Stimulated activated CD4-positive, alpha-beta T cell treated with anti-CD3 and anti-CD28 coated beads, Interleukin-15, amount 100 ng/mL, for 1 hour (primary cell): ENCODE measurements at places on chromosomes 7 and 10.

GRCh38 chr10:114034923-114035645, 8.6 kb upstream of the ADRB1 start:
- DNase-seq = no peak

GRCh38 chr10:88617772-88618300, 31.3 kb downstream of the LIPJ start:
- no peak for DNase-seq

DNA sequence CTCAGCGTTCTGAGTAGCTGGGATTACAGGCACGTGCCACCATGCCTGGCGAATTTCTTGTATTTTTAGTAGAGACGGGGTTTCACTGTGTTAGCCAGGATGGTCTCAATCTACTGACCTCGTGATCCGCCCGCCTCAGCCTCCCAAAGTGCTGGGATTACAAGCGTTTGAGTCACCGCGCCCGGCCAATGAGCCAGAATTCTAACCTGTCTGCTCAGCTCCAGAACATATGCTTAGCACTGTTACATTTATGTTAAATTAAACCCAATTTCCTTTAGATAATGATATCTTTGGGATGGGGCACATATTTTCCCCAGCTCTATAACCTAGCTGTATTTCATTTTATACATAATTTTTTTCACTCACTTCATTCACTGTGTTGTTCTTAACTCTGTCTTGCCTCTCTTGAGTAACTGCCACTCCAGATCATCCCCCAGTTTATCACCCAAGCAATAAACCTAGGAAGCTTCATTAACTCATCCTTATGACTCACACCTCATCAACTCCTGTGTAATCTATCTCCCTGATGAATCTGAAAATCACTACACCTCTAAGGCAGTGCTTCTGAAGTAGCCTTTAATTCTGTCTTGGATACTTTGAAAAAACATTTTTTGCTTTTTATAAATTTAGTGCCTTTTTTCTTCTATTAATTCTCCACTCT, 559.7 kb upstream of the ZWINT start:
- no peak for DNase-seq

DNA sequence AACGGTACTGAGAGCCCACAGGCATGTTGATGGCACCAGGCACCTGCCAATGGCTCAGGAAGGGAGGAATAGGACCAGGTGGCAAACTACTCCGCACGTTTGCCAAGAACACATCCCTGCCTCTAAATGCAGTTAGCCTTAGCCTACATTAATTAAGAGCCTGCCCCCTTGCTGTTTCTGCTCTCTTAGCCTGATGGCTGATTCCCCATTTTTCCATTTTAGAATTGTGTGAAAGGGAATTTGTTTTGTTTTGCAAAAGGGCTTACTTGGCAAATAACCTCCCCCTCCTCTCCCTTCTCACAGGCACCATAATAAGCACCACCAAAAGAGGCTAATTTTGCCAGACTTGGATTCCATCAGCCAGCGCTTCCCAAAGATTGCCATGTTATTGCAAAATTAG, 1203.2 kb downstream of the SORCS3 start:
- no peak for DNase-seq

DNA sequence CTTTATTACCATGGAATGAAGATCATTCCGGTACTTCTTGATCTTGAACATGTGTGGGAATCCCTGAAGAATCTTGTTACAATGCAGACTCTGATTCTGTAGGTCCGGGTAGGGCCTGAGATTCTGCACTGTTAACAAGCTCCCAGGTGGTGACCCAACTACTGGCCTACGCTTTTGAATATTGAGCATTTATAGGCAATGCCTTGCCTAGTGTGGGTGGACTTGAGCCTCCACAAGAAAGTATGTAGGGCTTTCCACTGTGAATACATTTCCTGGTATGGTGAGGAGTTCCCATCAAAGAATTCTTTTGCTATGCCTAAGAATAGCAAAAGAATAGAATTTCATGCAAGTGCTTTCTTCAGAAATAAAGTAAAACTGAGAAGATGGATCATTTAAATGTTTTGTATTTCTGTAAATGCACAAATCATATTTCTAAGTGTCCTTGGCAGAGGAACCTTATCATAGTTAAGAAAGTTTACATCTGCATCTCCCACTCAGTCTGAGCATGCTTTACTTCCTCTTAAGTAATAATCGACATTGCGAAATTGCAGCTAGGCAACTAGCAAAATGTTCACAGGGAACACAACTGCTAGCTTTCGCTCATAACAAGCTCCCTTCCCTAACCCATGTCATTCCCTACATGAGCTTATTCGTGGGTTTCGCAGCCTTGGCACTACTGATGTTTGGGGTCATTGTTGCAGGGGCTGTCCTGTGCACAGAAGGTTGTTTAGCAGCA, 71.4 kb downstream of the AHR start:
- DNase-seq = no peak

- no peak for DNase-seq
Measured at GRCh38 chr7:121195874-121196273, 132.9 kb upstream of the WNT16 start.

GRCh38 chr7:92953657-92954056, 117.3 kb upstream of the CDK6 start:
- DNase-seq = no peak

GRCh38 chr10:3892440-3893425, 107.7 kb upstream of the KLF6 start:
- DNase-seq = no peak

DNA sequence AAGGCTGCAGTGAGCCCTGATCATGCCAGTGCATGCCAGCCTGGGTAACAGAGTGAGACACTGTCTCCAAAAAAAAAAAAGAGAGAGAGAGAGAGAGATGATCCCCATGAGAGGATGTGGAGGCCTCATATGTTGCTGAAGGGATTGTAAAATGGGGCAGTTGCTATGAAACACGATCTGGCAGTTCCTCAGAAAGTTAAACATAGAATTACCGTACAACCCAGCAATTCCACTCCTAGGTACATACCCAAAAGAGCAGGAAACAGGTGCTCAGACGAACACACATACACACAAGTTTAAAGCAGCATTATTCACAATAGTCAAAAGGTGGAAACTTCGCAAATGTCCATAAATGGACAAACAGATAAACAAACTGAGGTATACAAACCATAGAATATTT, 27.4 kb upstream of the CYTH3 start:
- no peak for DNase-seq

DNA sequence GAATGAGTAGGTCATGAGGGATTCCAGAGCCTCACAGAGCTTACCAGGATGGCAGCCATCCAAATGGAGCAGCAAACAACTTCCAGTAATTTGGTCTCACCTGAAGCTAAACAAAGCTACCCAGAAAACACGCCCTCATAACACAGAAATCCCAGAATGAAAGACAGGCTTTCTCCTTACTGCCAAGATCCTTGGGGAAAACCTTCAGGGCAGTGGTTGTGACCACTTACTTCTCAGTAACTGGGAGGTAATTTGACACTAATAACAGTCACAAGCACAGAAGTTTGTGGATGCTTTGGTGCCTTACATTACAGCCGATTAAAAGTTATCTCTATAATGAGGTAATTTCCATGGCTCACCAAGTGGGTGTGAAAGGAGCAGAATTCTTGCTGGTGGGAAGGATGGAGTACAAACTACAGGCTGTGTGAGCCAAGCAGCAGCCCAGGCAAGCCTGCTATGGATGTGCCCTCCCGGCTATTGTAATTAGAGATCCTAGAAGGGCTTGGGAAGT, 10.4 kb downstream of the WDR91 start:
- DNase-seq = no peak

- DNase-seq = no peak
Measured at GRCh38 chr10:106919871-106920282, 244.6 kb downstream of the SORCS1 start.

DNA sequence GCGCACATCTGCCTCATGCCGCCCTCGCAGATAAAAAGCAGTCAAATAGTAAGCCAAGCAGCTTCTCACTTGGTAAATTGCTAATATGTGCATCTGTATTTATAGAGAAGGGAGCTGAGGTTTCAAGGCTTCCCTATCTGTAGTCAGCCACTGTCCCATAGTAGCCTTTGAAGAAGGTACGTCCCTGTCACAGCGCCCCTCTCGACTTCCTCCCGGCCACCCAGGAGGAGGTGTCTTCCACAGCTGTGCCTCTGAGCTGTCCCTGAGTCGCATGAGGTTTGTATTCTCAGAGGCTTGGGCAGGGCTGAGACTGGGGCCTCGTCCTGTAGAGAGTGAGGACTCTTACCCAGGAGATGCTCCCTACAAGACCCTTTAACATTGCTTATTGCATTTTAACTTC, 49.0 kb downstream of the SPOCK2 start:
- no peak for DNase-seq

- no peak for DNase-seq
Measured at GRCh38 chr7:35038354-35038753, 1.1 kb upstream of the DPY19L1 start.

DNA sequence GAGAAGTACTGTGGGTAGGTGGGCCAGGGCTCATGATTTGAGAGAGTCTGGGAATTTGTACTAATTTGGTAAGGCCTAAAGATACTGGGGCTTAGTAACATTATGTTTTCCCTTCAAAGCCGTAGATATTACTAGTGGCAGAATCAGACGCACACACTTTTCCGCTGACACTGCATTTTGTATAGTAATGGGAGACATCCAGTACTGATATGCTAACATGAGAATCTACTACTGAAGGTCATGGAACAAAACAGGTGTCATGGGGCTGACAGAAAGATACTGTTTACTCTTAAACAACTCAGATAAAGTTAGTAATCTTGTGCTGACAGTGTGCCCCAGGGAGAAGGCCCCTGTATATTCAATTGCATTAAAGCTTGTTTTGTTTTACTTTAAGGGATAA, 11.1 kb upstream of the GIMAP7 start:
- no peak for DNase-seq

- DNase-seq = no peak
Measured at GRCh38 chr10:110850099-110850498, 21.6 kb upstream of the PDCD4 start.

DNA sequence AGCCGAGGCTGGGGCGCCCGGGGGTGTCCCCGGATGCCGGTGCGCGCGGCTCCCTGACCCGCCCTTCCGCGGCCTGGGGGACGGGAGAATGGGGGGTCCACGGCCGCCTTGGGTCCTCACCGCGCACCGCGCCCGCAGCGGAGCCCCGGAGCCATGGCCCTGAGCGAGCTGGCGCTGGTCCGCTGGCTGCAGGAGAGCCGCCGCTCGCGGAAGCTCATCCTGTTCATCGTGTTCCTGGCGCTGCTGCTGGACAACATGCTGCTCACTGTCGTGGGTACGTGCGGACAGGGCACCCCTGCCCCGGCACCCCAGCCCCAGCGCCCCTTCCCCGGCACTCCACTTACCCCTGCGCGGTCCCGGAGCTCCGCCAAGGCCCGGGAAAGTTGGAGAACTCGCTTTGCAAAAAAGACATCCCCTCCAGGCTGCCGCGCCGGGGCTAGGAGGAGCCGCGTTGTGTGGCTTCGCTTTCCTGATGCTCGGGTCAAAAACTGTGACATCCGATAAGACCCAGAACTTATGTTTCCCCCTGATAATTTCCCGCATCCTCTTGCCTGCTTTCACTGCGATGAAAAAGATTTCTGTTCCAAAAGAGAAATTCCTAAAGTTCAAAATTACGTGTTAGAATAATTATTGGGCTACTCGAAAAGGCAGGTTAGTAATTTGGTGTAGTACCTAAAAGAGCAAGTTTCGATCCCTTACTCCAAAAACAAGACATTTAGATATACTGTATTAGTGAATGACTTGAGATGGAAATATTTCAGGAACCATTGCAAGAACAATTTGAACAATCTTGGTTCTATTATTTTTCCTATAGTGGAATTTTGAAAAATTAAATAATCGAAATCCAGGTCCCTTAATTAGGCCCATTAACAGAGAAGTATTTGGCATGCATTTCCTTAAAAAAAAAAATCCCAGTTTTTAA, 888 bp downstream of the SLC18A2 start:
- no peak for DNase-seq

GRCh38 chr10:85575441-85575840, 791.2 kb downstream of the GRID1 start:
- DNase-seq = no peak

DNA sequence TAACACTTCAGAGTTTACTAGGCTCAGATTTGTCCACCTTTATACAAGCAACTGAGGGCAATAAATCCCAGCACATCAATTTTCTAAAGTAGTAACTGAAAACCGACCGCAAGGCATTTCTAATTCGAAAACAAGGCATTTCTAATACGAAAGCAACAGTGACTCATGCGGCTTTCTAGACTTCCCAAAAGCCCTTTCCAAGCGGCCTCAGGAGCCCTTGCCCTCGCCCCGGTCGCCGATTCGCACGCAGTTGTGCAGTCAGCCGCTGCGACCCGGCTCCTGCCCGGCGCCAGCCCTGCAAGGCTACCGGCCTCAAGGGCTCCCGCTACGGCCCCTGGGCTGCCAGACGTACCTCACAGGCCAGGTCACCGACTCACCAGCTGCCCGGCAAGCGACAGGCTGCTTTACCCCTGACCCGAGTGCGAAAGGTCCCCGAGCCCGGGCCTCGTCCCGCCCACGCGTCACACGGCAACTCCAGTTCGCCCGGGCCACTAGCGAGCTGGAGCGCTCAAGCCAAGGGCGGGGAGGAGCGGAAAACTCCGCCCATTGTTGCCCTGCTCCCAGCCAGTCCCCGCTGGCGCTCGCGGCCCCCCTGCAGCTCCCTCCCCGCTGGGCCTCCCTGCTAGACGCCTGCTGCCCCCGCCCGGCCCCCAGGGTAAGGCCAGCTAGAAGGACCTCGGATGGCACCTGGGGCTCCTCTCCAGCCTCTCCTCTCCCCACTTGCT, 7.3 kb downstream of the NCOA4 start:
- peak; percentile 62 for DNase-seq

- no peak for DNase-seq
Measured at GRCh38 chr10:76711222-76711997, 926.2 kb downstream of the KCNMA1 start.

- DNase-seq = no peak
Measured at GRCh38 chr10:53893061-53893460, 908.0 kb downstream of the PCDH15 start.

- DNase-seq = no peak
Measured at GRCh38 chr7:111650456-111650999, 88.2 kb upstream of the IMMP2L start.

GRCh38 chr10:18737841-18738240, 78.6 kb downstream of the ARL5B start:
- DNase-seq = no peak

- DNase-seq = no peak
Measured at GRCh38 chr7:158812684-158813083, 16.6 kb downstream of the ESYT2 start.

DNA sequence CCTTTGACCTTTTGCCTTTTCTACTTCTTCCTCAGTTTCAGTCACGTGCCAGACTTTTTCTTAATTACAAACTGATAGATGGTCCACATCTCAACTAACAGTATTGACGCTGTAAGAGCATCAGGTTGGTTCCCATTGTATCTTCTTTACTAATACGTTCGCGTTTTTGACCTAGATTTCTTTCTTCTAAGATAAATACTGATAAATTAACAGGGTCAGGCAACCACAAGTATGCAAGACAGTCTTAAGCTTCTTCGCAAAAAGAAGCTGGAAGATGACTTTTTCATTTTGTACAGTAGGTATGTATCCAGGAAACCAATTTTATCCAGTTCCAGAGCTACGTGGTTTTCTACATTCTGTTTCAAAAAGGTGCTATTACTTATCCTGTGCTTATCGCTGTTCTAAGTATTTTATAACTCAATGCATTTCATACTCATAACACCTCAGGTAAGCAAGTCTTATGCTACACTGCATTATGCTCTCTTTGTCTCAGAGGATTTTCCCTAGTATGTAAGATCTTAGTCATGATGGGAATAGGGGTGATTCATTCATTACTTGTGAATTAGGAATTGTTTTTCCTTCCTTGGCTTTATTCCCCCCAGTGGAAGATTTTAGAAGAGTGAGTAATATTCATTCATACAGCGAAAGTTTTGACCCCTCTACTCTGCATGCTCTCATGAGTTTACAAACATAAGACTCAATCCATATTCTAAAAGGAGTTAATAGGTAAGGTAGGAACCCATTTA, 955 bp downstream of the DUS4L start:
- no peak for DNase-seq
